ENCODE measurements at places on chromosomes 4 and X.

DNA sequence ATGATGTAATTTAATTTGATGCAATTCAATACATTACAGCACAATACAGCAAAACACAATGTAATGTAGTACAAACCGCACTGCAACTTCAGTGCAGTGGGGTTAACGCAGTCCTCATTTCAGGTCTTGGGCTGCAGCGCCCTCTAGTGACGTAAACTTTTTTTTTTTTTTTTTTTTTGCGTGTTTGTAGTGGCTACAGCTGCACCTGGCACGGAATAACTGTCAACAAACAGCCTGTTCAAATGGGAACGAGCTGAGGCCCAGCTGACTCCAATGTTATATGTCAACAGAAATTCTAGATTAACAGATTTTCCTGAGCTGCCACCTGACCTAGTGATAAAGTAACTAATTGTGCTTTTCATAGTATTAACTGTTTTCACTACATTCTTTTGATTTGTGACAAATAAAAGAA, 33.5 kb upstream of the RASSF6 start:
- no peak for DNase-seq

DNA sequence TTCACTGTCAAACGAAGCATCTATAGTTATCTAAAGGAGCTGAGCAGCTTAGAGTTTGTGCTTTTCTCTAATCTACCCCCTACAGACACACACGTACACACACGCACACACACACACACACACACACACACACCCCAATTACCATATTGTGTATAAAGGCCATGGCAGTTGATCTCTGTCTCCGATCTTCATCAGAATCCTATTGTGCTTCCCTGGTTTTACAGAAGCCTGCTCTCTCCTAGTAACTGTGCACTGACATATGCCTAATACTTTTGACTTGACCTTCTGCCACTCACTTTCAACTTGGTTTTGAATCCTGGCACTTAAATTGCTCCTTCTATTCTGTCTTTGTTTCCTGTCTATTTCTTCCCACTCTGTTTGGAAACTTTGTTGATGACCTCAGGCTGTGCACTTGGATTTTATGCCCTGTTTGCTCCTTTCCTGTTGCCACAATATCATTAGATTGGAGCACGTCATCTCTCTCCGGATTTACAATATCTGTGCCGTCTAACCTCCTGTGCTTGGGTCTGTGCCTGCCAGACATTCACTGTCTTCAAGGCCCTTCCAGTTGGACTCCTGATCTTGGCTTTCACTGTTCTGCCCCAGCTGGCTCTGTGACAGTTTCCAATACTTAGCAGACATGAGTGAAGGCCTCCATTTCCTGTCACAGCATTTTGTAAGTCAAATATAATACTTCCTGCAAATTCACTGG, 928.1 kb downstream of the FAT4 start:
- no peak for DNase-seq

DNA sequence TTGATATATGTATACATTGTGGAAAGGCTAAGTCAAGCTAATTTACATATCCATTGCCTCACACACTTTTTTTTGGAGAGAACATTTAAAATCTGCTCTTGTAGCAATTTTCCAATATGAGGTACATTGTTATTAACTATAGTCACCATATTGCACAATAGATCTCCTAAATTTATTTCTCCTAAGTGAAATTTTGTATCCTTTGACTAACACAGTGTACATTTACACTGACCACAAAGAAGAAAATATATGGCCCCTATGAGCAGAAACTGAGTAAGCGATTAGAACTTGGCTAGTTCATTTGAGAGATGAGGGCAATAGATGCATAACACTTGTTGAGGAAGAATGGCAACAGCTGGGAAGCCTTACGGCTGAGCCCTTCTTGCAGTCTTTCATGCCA, 20.3 kb upstream of the GUCY1B1 start:
- no peak for DNase-seq

DNA sequence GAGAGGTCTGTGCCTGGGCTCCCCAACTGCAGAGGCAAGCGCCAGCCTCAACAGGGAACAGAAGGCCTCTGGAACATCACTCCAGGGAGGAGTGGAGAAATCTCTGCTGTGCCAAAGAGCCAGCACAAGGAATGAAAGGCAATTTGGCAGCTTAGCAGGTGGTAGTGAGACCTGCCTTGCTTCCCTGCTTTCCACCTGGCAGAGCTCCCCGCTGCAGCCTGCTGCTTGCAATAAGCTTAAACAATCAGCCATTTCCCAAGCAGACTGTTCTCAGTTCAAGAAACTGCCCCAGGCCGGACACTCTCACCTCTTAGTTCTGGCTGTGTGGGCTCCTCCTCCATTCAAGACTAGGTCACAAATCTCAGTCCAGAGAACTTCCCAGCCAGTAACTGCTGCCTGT, 370.6 kb downstream of the MAGEB5 start:
- DNase-seq: no peak

DNA sequence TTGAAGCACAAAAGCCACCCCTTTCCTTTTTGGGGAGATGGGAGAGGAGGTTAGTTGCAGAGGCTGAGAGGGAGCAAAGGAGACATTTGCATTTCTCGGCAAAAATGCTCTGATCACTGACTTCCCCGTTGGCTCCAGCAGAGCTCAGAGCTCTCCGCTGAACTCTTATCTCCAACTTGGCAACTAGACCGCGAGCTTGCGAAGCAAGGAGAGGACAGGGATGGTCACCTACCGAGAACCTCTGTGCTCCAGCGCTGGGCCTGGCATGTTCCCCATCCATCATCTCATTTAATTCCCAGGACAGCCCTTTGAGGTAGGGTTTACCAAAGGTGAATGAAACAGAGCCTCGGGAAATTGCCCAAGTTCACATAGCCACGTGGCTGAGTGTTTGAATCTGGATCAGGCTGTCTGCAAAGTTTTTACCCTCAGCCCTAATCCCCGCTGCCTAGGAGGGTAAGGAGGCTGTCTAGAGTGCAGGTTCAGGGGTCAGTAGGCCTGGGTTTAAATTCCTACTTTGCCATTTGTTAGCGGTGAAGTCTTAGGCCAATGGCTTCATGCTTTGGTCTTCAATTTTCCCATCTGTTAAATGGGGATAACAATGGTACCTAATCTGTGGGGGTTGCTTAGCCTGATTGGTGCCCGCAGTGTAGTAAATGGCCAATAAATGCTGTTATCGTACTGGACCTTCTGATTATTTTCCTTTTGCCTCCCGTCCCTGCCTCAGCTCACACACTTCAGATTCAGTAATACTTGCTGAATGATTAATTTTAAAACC, 3.8 kb upstream of the CITED1 start:
- no peak for DNase-seq

GRCh38 chr4:84837751-84838150, 128.7 kb downstream of the WDFY3 start:
- no peak for DNase-seq
